ENCODE measurements at places on chromosomes 4 and X.

DNA sequence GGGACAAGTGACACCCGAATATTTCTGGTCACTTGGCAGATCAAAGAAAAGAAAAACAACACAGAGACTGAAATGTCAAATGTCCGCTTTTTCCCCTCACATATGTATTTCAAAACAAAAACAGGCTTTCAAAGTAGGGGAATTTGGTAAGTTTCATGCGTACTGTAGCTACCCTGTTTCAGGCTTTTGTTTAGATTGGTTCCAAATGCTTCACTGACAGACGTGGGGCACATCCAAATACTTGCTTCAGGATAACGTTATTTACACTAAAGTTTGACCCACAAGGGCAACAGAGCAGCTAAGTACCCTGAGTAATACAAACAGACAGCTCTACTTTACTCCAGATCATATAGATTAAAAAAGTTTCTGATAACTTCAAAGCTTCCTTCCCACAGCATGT lies 804.5 kb upstream of the POU3F4 start:
- H3K36me3 ChIP-seq: no peaks in the 10 kb centered on the region
- no peaks in the 10 kb centered on the region for H3K27me3 ChIP-seq
- H3K4me1 ChIP-seq: no peaks in the 10 kb centered on the region
- no peak for DNase-seq
- no peak overlapping the region for H3K27ac ChIP-seq

DNA sequence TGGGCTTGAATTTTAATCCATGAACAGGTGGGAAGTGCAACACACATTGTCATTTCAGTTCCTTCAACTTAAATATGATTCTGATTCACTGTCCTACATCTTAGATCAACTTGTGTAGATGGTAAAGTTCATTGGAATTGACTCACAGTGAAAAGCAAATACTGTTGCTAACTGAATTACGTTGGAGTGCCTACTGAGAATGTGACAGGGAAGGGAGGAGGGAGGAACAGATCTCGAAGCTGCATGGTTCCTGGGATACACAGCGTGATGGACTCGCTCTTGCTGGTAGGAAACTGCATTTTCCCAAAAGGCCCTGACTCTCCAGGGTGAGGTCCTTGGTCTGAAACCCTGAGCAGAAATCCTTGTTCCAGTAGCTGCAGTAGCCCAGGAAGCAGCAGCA lies 284.2 kb downstream of the USP46 start:
- no peak overlapping the region for H3K27ac ChIP-seq
- no peaks in the 10 kb centered on the region for H3K4me1 ChIP-seq
- DNase-seq: no peak
- no peaks in the 10 kb centered on the region for H3K36me3 ChIP-seq
- H3K4me3 ChIP-seq: no peak overlapping the region
- H3K27me3 ChIP-seq: no peaks in the 10 kb centered on the region

DNA sequence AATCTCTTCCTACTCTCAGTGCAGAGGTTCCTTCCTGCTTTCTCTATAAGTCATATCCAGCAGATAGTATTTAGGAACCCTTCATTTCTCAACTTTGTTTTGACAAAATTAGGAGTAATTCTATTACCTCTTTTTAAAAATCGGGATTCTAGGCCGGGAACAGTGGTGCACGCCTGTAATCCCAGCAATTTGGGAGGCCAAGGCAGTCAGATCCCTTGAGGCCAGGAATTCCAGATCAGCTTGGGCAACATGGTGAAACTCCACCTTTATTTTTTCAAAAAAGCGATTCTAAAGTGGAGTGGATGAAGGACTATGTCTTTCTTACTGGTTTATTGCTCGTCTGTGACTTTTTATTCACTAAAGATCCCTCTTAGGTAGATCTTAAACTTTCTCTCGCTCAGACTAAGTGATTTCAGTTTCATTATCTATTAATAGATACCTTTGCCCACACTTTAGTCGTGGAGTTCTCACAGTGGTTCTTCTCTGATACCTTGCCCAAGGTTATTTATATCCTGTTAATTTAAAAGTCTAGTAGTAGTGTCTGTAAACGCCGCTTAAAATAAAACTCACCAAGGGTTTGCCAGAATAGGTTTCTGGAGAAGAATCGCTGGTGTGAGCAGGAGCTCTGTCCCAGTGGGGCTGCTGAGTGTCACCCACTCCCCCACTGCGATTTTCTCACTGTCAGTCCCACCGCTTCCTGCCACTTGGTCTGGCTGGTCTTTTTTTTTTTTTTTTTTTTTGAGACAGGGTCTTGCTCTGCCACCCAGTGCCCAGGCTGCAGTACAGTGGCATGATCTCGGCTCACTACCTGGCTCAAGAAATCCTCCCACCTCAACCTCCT lies 27.0 kb upstream of the TMEM131L start:
- H3K27me3 ChIP-seq: no peaks in the 10 kb centered on the region
- H3K36me3 ChIP-seq: no peaks in the 10 kb centered on the region
- no peak for DNase-seq
- H3K27ac ChIP-seq: no peak overlapping the region
- no peaks in the 10 kb centered on the region for H3K4me1 ChIP-seq

DNA sequence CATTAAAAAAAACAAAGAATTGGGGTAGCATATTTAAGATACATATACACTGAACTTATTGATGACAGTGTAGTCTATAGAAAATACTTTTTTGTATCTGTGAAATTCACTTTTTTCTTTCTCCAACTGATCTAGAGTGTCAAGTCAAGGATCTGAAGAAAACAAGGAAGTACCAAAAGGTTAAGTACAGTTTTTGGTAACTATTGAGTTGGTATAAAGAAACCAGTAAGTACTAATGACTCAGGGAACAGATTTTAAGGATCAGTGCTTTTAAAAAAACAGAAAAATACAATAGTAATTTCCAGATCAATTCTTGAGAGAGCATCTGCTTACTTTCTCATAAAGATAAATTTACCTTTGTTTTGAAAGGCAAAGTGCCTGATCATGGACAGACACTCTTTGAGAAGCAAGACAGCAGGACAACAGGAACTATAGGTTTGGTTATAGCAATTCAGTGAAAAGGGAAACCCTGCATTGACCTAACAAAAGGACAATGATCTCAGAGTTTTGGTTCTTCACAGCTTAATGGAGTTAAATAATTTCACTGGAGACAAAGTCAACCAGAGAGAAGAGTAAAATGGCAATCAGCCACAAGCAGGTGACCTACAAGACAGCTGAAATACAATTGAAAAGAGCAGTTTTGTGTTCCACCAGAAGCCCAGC lies 23.4 kb downstream of the TRMT10A start:
- DNase-seq: no peak
- no peak overlapping the region for H3K27ac ChIP-seq
- no peaks in the 10 kb centered on the region for H3K36me3 ChIP-seq
- H3K4me3 ChIP-seq: no peak overlapping the region

DNA sequence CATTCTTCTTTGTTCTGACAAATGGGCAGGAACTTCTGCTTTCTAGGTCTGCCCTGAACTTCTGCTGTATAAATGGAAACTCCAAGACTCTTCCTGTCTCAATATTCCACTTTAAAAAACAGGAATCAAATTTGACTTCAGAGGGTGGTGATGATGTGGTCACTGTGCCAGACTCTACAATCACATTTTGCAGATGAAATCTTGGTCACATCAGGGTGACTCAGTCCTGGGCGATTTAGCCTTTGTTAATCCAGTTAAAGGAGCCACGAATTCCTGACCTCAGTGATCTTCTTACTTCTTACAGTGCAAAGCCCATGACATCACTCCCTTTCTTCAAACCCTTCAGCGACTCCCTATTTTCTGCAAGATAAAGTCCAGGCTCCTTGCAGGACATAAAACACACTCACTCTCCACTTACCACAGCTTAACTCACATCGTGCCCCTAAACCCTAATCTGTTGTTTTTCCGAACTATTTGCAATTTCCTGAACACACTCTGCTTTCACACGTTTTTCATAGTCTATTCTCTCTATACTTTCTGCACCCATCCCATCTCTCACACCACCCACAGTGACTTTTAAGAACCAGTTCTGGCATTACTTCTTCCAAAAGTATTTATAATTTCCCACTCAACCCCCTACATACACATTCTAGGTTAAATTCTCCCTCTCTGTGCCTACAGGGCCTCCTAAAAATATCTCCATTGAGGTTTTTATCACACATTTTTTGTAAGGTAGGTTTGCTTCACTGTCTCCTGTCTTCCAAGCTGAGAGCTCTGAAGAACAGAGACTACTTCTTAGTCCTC lies 11.1 kb downstream of the GASK1B start:
- DNase-seq: peak; percentile 85
- H3K4me3 ChIP-seq: peak overlapping the region; percentile 2
- no peaks in the 10 kb centered on the region for H3K27me3 ChIP-seq
- no peaks in the 10 kb centered on the region for H3K36me3 ChIP-seq

DNA sequence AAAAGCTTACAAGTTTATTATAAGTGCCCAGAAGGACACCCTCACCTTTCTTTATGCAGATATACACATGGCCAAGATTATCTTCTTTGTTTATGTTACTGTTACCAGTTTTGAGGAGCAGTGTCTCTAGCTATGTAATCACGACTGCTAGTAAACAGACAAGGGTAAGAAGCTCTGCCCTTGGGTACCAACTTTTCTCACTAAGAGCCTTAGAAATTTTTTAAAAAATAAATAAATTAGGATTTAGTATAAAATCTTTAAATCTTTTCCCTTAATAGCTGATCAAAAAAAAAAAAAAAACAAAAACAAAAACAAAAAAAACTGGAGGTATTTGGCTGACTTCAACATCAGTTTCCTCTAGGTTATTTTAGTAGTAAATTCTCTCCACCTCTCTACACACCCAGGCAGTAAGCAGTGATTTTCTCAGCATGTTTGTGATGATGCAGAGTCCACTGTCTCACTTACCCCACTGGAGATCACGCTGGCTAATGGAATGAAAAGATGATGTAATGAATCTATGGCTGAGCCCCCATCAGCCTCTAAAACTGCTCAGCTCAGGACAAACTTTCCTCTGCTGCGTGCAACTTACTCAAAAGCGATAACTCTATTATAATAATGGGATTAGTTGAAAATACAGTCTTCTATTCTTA lies 125.9 kb downstream of the FRYL start:
- peak overlapping the region; percentile 29 for H3K4me3 ChIP-seq
- H3K27ac ChIP-seq: peak overlapping the region; percentile 9

All from ascending aorta (tissue), 2 donors.